GM10248 (cell line): ENCODE measurements at places on chromosomes 16 and 17.

- DNase-seq, result no peak
Observed at GRCh38 chr16:74450236-74450635, 29.0 kb upstream of the CLEC18B start.

- DNase-seq, result no peak
Observed at GRCh38 chr17:37182786-37183465, 192.9 kb upstream of the C17orf78 start.

DNA sequence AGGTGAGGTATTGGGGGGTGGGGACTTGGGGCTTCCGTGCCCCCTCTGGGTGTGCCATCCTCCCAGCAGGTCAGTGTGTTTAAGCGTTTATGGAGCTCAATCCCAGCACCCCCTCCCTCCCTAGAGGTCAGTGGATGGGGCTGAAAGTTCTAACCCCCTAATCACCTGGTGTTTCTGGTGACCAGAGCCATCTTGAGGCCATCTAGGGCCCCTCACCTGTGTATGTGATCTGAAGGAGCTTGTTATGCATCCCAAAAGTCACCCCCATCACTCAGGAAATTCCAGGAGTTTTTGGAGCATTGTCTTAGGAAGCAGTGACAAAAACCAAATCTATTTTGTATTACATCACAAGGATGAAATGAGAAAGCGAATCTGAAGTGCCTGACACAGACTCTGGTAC, 67.8 kb upstream of the NOL11 start:
- DNase-seq, result no peak

DNA sequence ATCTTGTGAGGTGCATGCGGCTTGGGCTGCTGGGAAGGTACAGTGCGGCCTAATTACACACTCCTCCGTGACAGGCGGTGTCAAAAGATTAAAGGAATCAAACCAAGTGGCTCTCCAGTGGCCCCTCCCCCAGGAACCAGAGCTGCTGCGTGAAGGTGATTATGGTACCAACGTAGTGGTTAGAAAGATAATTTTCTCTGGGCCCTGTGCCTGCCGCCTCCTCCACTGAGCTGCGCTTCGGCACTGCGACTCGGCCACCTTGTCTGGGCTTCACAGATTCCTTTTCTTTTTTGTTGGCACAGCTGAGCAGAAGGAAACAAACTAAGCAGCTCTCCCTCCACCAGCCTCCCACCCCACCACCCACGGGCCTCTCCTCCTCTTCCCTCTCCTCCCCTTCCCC, 113.2 kb upstream of the SDK2 start:
- no peak for DNase-seq

DNA sequence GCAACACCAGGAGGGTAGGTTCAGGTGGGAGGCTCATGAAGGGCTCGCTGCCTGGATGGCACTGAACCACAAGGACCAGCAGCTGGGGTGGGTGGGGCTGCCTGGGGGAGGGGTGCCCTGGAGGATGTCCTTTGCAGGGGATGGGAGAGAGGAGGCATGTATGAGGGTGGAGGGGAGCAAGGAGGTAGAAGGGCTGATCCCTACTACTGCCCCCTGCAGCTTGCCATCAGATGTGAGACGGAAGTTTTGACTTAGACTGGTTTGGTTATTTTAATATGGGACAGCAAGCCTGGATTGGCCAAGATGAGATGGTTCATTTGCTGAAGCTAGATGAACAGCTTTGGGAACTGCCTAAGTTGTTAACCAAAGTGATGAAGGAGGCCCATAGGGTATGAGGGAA, 115.9 kb downstream of the SEC14L1 start:
- DNase-seq, result no peak

- DNase-seq, result no peak
Observed at GRCh38 chr16:12750554-12750918, 53.2 kb downstream of the CPPED1 start.

GRCh38 chr16:89062389-89063345, 31.0 kb upstream of the ACSF3 start:
- DNase-seq, result no peak

- DNase-seq, result no peak
Observed at GRCh38 chr17:65987988-65988387, 203.9 kb downstream of the CEP112 start.

DNA sequence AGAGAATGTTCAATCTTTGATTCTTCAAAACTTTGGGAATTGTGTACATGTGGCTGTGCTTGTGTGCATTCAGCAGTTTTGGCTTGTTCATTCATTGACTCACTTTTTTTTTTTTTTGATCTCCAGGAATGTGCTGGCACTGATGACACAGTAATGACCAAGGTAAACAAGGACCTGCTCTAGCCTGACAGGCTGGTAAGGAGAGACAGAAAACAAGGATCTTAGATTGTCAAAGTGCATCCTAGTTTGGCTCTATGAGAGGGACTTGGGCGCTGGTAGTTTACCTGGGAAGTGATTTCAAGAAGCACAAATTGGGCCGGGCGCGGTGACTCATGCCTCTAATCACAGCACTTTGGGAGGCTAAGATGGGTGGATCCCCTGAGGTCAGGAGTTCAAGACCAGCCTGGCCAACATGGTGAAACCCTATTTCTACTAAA, 233.1 kb upstream of the WSCD1 start:
- no peak for DNase-seq

DNA sequence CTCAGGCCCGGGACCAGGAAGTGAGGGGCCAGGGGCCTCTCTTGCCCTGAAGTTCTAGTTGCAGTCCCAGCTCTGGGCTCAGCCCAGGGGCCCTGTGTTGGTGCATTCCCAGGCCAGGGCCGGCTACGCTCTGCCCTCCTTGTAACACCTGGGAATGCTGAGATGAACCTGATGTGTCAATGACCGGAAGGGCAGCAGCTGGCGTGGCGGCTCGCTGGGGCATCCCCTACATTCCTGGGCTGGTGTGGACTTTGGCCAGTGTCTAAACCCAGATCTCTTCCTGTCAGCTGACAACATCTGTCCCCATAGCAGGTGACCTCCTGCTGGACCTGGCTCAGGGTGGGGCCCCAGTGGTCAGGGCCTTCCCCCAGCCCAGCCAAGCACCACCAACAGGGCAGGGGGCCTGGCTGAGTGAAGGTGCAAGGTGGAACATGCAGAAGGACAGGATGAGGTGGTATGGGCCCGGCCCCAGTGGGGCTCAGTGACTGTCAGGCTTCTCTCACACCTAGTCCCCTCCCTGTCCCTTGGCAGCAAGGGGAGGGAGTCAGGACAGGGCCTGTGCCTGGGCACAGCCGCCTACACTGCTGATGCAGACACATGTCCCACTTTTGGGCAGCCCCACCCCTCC, 15.9 kb downstream of the FAM83G start:
- DNase-seq, result no peak

- no peak for DNase-seq
Observed at GRCh38 chr17:74181341-74181740, 22.1 kb upstream of the RPL38 start.
